Ovary (tissue), 10 donors: ENCODE measurements at places on chromosomes 5 and 9. TPM values are rescaled to one million over a fixed set of nuclear protein-coding genes. Genes with fewer than 3 reads are reported as not detected.

Gene TEX48
- total RNA-seq, result not detected

Gene PTGES
- 4.7 TPM for total RNA-seq

Gene TAF11L10
- total RNA-seq, result not detected

Gene EPB41L4B
- 13.4 TPM for total RNA-seq

Gene BDP1
- total RNA-seq, result 22.1 TPM

Gene TMEM267
- 7.6 TPM for total RNA-seq

Gene BSPRY
- 0.24 TPM for total RNA-seq

Gene HIGD2A
- total RNA-seq, result 131 TPM

Gene LCN9
- total RNA-seq, result not detected

Gene DRD1
- 0.15 TPM for total RNA-seq

Gene SLC6A7
- total RNA-seq, result not detected

Gene PLPP7
- 9.3 TPM for total RNA-seq

GRCh38 chr9:108889649-108890067 lies 27.6 kb downstream of the ACTL7A start:
- no peak for DNase-seq
- H3K27me3 ChIP-seq, result no peaks in the 10 kb centered on the region
- no peak overlapping the region for H3K27ac ChIP-seq
- H3K4me1 ChIP-seq, result peaks cover 2% of the 10 kb centered on the region

- DNase-seq, result no peak
- peaks cover 12% of the 10 kb centered on the region for H3K4me1 ChIP-seq
- no peak overlapping the region for H3K4me3 ChIP-seq
- no peak overlapping the region for H3K27ac ChIP-seq
- H3K36me3 ChIP-seq, result no peaks in the 10 kb centered on the region
Observed at GRCh38 chr9:113570749-113571711, 107.5 kb downstream of the RGS3 start.

DNA sequence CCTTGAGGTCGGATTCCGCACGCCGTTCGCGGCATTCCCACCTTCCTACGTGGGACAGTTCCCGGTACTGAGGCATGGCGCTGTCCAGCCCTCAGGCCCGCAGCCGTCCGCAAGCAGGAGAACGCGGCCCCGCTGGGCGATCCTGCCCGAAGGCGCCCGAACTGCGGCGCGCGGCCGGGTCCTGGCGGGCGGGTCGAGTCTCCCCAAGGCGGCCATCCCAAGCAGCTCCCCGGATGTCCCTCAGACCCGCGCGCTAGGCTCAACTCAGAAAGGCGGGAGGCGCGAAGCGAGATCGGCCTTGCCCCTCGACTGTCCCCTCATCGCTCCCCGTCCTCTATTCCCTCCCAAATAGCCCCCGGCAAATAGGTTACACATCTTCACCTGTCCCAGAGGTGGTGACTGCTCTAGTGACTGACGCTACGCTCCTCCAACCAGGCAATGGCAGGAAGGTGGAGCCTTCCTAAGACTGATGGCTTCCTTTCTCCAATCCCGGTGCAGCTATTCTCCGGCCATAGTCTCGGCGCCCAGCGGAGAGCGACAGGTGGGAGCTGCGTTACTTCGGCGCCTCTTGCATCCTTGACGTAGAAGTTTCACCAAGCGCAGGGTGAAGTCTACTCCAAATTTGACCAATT lies 787 bp upstream of the ANKHD1 start:
- peak overlapping the region; percentile 78 for H3K27ac ChIP-seq
- peak overlapping the region; percentile 94 for H3K4me3 ChIP-seq
- no peaks in the 10 kb centered on the region for H3K36me3 ChIP-seq
- H3K4me1 ChIP-seq, result peaks cover 17% of the 10 kb centered on the region

GRCh38 chr5:131825404-131826013 lies 28.7 kb upstream of the FNIP1 start:
- no peaks in the 10 kb centered on the region for H3K4me1 ChIP-seq
- no peak overlapping the region for H3K4me3 ChIP-seq
- H3K36me3 ChIP-seq, result no peaks in the 10 kb centered on the region

- H3K27me3 ChIP-seq, result no peaks in the 10 kb centered on the region
- H3K4me3 ChIP-seq, result no peak overlapping the region
- DNase-seq, result no peak
- H3K4me1 ChIP-seq, result no peaks in the 10 kb centered on the region
- H3K27ac ChIP-seq, result no peak overlapping the region
Observed at GRCh38 chr9:20178197-20178596, 389.4 kb upstream of the SLC24A2 start.

GRCh38 chr9:33633636-33634035 lies 109.6 kb downstream of the ANKRD18B start:
- H3K4me1 ChIP-seq, result no peaks in the 10 kb centered on the region
- no peak overlapping the region for H3K27ac ChIP-seq
- no peak for DNase-seq
- H3K27me3 ChIP-seq, result no peaks in the 10 kb centered on the region
- no peaks in the 10 kb centered on the region for H3K36me3 ChIP-seq

- H3K27me3 ChIP-seq, result no peaks in the 10 kb centered on the region
- H3K4me1 ChIP-seq, result no peaks in the 10 kb centered on the region
- H3K27ac ChIP-seq, result no peak overlapping the region
- DNase-seq, result no peak
- no peak overlapping the region for H3K4me3 ChIP-seq
Observed at GRCh38 chr5:36552651-36553393, 53.6 kb upstream of the SLC1A3 start.

- H3K27ac ChIP-seq, result no peak overlapping the region
- H3K27me3 ChIP-seq, result no peaks in the 10 kb centered on the region
- H3K4me3 ChIP-seq, result no peak overlapping the region
Observed at GRCh38 chr9:115169003-115169402, 51.0 kb upstream of the TNC start.

- DNase-seq, result peak; percentile 96
- no peaks in the 10 kb centered on the region for H3K27me3 ChIP-seq
- H3K4me1 ChIP-seq, result no peaks in the 10 kb centered on the region
- H3K27ac ChIP-seq, result peak within 1 kb of the TSS; percentile 68
- no peaks in the 10 kb centered on the region for H3K36me3 ChIP-seq
- peak within 1 kb of the TSS; percentile 64 for H3K4me3 ChIP-seq
Observed at GRCh38 chr9:19408693-19409400, at the start of gene ACER2. ACER2 (plus strand) TSS chr9:19409009; CDS start chr9:19409085, 76 bp downstream.

GRCh38 chr5:147398860-147399259 lies 111.0 kb downstream of the DPYSL3 start:
- H3K27ac ChIP-seq, result no peak overlapping the region
- no peak for DNase-seq
- H3K4me1 ChIP-seq, result peaks cover 5% of the 10 kb centered on the region
- H3K4me3 ChIP-seq, result no peak overlapping the region
- no peaks in the 10 kb centered on the region for H3K27me3 ChIP-seq
- H3K36me3 ChIP-seq, result no peaks in the 10 kb centered on the region

- H3K36me3 ChIP-seq, result no peaks in the 10 kb centered on the region
- H3K27me3 ChIP-seq, result no peaks in the 10 kb centered on the region
- H3K4me1 ChIP-seq, result no peaks in the 10 kb centered on the region
- no peak for DNase-seq
- H3K27ac ChIP-seq, result no peak overlapping the region
- H3K4me3 ChIP-seq, result no peak overlapping the region
Observed at GRCh38 chr5:98497418-98497817, 276.0 kb upstream of the RGMB start.

DNA sequence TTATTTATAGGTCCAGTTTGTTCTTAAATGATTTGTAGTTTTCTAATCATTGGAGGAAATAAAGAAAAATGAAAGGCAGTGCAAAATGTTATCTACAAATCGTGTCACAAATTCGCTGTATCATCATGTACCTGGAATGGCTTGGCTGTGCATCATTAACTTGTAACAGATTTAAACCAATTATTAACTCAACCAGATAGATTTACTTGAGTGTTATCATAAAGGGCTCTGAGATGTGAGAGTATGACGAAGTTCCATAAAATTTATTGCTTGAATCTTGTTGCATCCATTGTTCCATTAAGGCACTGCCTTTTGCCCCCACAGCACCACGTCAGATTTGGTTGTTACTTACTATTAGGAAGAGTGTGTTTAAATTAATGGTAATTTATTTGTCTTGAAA lies 23.5 kb downstream of the PCSK5 start:
- no peaks in the 10 kb centered on the region for H3K36me3 ChIP-seq
- H3K4me1 ChIP-seq, result peaks cover 3% of the 10 kb centered on the region
- no peak for DNase-seq
- H3K4me3 ChIP-seq, result no peak overlapping the region
- no peak overlapping the region for H3K27ac ChIP-seq

DNA sequence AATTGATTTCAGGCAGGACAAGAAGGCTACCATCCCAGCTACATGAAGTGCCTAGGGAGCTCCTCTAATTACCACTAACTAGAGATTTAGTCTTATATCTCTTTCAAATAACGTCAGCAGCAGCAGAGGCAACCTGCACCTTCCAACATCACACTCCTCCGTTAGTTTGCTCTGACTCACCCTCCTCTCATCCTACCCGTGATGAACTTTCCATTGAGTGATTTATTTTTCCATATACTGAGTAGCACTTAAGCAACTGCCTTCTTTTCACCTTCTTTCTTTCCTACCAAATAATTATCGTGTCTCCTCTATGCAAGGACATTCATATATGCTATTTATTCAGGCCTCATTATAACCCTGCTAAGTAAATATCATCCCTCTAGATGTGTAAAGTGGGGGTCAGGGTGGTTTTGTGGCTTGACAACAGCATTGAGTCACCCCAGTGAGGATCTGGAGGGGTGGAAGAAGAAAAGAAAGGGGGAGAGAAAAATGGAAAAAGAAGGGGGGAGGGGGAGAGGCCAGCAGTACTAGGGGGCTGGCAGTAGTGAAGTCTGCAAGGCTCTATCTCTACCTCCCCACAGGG lies 64.6 kb upstream of the CAST start:
- DNase-seq, result no peak
- H3K27ac ChIP-seq, result no peak overlapping the region
- H3K4me1 ChIP-seq, result no peaks in the 10 kb centered on the region
- no peaks in the 10 kb centered on the region for H3K36me3 ChIP-seq
- H3K4me3 ChIP-seq, result no peak overlapping the region
- H3K27me3 ChIP-seq, result no peaks in the 10 kb centered on the region

GRCh38 chr5:150340614-150341255 lies 16.8 kb upstream of the TCOF1 start:
- no peak overlapping the region for H3K4me3 ChIP-seq
- no peak for DNase-seq
- H3K4me1 ChIP-seq, result no peaks in the 10 kb centered on the region
- H3K36me3 ChIP-seq, result no peaks in the 10 kb centered on the region
- H3K27me3 ChIP-seq, result no peaks in the 10 kb centered on the region
- no peak overlapping the region for H3K27ac ChIP-seq

DNA sequence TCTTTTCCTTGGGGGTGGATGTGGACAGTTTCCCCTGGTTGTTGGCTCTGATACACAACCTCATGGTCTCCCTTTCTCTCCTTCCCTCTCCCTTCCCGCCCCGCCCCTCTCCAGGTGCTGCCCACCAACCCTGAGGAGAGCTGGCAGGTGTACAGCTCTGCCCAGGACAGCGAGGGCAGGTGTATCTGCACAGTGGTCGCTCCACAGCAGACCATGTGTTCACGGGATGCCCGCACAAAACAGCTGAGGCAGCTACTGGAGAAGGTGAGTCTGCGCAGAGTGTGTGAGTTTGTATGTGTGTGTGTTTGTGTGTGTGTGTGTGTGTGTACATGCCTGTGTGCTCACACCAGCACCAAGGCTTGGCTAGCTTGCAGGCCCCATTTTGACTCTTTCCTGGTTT lies 2.6 kb downstream of the OLFM1 start:
- no peaks in the 10 kb centered on the region for H3K36me3 ChIP-seq
- H3K4me1 ChIP-seq, result peaks cover 6% of the 10 kb centered on the region
- no peaks in the 10 kb centered on the region for H3K27me3 ChIP-seq
- DNase-seq, result no peak

DNA sequence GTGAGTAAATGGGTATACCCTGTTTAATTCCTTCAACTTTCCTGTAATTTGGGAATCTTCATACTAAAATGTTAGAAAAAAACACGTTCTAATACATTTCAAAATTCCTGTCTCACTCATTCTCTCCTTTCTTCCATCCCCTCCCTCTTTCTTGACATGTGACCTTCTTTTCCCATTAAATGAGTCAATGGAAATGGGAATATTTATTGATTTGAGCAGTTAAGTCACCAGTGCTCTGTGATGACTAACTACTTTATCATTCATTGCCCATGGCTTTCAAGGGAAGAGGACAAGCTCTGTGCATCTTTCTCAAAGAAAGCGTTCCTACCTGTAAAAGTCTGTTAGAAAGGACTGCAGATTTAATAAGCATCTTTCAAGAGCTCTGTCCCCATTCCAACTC lies 144.4 kb upstream of the MAP3K1 start:
- no peaks in the 10 kb centered on the region for H3K27me3 ChIP-seq
- DNase-seq, result no peak
- H3K4me3 ChIP-seq, result no peak overlapping the region
